ENCODE measurements at places on chromosomes 16 and 17. TPM values are rescaled to one million over a fixed set of nuclear protein-coding genes. Genes with fewer than 3 reads are reported as not detected.

GRCh38 chr17:76091526-76092286 is 11.9 kb downstream of the EXOC7 start:
- DNase-seq = no peak

DNA sequence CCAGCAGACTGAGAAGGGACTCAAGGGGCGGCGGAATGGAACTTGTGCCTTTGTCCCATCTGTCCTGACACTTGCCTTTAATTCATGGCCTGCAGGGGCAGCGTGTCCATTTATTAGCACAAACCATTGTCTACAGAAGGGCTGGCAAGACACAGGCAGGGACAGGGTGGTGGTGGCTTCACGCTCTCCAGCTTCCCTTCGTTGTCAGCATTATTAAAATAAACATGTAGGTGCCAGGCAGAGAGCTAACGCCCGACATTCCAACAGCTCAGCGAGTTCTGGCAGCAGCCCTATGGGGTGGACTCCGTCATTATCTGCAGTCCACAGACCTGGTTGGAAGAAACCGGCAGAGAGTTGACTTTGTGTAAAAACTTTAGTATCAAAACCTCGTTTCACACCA is 16.3 kb downstream of the DNAI2 start:
- no peak for DNase-seq

DNA sequence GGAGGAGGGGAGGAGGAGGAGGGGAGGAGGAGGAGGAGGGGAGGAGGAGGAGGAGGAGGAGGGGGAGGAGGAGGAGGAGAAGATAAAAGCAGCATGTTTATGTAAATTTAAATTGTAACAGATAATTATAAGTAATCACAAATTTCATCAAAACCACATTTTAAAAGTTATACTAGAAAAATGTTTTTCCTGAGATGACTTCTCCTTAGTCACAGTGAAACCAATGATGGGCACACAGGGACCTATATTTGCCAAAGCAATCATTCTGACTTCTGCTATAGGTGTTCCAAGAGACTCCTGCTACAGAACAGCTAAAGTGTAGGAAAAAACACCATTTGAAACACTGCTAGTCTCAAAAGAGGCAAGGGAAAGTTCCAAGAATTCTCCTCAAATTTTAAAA is 66.4 kb downstream of the CEP95 start:
- DNase-seq = no peak

DNA sequence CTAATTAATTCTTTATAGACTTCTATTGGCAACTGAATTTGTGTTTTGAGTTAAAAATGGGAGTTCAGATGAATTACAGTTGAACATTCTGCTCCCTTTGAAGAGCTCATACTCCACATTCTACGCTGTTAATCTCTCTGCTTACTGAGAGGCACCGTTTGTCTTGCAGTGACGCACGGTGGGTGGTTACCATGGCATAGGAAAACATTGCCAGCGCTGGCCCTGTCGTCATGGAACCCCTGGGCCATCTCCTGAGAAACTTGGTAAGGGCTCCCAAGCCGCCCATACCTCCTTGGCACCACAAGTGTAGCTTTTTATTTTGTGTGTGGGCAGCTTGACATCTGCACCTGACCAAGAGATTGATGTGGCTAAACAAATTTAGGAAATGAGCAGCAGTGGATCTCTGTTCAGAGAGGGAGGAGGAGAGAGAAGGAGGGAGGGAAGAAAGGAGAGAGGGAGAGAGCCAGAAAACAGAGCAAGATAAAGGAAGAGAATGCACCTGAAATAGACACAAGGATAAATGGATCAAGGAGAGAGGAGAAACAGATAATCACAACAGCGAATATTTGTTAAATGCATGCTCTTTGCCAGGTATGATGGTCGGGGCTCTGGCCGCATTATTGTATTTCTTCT is 398.5 kb downstream of the HAPSTR1 start:
- DNase-seq = peak; percentile 4

DNA sequence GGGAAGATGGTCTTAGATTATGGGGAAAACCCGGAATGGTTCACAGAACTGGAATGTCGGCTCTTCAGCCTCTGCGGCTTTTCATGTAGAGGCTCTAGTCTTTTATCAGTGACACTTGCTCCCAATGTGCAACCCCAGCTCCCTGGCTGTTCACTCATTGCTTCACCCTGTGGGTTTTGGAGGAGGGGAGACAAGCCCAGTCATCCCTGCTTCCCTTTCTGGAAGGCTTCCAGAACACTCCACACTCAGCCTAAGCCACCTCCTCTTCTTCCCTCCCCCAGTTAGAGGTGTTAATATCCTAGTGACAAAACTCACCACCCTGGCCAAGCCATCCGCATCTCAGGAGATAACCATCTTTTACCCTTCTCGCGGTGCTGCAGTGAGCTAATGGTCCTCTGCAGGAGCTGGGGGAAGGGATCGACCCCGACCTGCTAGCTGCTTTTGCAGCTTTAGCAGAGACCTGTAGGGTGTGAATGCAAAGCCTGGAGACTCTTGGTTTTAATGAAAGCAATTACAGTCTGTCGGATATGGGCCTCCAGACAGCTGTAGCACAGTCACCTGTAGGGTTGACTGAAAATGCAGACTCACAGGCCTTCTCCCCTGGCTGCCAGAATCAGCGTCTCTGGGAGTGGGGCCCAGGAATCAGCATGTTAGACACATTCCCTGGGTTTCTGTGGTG is 24.3 kb upstream of the LASP1NB start:
- DNase-seq = no peak

GRCh38 chr17:17884391-17885357 is 47.9 kb upstream of the SREBF1 start:
- DNase-seq = peak; percentile 62

- no peak for DNase-seq
These were observed 15.7 kb downstream of the CDRT4 start for GRCh38 chr17:15451680-15452079.

DNA sequence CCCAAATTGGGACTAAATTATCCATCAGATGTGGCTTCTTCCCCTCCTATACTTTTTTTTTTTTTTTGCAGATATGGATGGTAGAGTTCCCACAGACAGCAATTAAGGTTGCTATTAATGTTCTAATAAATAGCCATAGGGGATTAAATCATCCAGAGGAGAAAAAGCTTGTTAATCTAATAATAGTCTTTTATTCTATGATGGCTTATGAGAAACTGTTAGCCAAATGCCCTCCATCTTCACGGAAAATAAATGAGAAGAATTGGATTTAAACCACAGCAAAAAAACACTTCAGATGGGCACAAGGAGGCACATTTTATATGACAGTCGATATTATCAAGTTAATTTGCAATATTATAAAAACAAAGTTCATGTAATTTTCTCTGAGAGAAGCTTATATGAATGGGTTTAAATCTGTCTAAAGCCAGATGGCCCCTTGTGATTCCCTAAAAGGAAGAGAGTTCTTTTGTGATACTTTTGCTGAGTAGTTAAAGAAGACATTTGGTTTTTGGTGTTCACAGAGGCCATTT is 5.1 kb upstream of the CAPNS2 start:
- no peak for DNase-seq

The DUSP3 gene
- total RNA-seq = 101 TPM

The OR4D1 gene
- not detected for total RNA-seq

The EPN3 gene
- 2.8 TPM for total RNA-seq

The NOS2 gene
- total RNA-seq = 1.0 TPM

The SSTR5 gene
- not detected for total RNA-seq

The SYNGR2 gene
- 71.8 TPM for total RNA-seq

The ACBD4 gene
- 0.49 TPM for total RNA-seq

The OTOA gene
- total RNA-seq = 0.10 TPM

The PITPNM3 gene
- 0.92 TPM for total RNA-seq

The NLRP1 gene
- 41.2 TPM for total RNA-seq

All from G401 (cell line).